ENCODE measurements at places on chromosomes 5 and 9.

DNA sequence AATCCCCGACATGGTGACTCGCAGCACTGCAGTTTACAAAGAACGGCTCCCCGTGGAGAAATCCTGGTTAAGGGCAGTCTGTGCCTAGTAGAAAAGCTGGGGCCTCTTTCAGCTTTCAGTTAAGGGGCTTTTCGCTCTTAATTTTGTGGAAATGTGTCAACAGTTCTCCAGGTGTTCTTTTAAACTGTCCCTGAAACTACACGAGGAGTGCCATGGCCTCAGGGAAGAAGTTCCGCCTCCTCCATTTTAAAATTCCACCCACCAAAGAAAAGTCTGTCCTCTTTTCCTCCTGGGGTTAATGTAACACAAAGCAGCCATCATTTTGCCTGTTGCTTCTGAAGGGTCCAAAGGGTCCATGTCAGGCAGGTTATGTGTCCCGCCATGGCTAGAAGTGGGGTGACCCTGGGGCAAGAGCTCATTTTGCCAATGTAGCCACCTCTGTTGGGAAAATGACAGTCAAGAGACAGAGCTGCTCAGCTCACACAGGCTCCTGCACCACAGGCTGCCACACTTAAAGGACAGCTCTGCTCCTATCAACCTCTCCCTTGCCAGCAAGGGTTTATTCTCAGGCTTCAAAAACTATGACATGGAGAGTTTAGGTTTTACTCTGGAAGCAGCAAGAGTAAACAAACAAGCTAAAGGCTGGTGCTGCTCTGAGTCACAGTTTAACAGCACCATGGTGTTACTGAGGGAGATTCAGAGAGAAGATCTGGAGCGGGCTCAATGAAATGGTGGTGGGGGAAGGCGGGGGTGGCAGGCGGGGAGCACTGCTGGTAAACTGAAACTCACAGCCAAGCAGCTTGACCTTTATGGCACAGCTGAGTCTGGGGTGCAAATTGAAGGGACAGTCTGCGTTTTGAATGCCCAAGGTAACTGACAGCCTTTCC is 3.2 kb downstream of the WHRN start:
- peak; percentile 60 for DNase-seq

DNA sequence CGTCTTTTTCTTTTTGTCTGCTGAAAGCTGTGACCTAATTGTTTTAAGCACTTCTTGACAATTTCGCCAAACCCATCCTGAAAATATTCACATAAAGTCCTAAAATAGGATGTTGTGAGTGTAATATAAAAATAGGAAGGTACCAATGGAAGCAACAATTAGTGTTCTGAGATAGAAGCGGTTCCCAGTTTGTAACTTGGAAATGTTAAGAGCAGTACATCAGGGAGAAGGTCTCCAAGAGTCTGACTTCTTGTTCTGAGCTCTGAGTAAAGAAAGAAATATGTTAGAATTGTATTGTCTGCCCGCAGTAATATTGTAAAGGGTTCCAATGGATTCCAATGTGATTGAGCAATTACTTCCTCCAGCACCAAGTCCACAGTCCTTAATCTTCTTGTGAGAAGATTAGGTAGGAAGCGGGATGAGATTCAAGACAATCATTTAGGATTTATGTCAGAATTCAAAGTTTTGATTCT is 3.9 kb downstream of the VCAN start:
- no peak for DNase-seq

DNA sequence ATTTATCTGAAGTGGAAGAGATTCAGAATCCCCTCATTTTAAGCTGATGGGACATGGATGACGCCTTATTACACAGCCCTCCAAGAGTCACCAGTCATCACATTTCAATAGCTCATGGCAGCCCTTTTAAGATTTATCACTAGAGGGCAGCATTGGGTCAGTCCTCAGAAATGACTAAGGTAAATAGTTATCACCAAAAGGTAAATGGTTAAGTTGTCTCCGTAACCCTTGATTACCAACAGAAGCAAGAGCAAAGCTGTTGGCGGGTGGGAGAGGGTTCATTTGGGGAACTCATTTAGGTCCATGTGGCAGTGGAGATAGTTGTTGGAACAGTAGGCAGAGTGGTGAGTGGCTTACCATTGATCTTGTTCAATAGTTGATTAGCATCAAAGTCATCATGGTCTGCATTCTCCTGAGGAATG is 12.0 kb upstream of the C9 start:
- peak; percentile 2 for DNase-seq

- peak; percentile 95 for DNase-seq
Observed at GRCh38 chr9:7287065-7287464, 512.5 kb downstream of the DMAC1 start.

GRCh38 chr9:128845186-128845931 is 15.8 kb upstream of the SPOUT1 start:
- peak; percentile 75 for DNase-seq

DNA sequence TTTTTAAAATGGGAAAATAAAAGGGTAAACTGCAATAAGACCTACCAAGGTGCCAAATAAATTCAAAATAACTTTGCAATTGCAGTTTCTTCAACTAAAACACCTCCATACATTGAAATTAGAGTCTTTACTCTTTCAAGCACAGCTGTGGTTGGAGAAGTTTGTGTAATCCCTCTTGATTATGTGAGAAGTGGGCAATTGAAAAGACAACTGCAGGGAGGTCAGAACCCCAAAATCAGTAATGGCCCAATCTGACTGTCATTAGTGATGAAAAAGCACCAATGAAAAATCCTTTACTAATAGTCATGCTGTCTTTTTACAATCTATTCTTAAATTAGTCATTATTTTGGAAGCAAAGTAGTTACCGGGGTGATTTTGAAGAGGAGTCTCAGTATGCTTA is 116.7 kb upstream of the RGMB start:
- DNase-seq, result no peak

GRCh38 chr9:85978496-85978895 is 37.5 kb downstream of the NAA35 start:
- DNase-seq, result no peak

- peak; percentile 88 for DNase-seq
Observed at GRCh38 chr5:92927291-92927778, 653.7 kb downstream of the NR2F1-AS1 start.

- no peak for DNase-seq
Observed at GRCh38 chr5:72006361-72006760, 100.9 kb upstream of the MAP1B start.

DNA sequence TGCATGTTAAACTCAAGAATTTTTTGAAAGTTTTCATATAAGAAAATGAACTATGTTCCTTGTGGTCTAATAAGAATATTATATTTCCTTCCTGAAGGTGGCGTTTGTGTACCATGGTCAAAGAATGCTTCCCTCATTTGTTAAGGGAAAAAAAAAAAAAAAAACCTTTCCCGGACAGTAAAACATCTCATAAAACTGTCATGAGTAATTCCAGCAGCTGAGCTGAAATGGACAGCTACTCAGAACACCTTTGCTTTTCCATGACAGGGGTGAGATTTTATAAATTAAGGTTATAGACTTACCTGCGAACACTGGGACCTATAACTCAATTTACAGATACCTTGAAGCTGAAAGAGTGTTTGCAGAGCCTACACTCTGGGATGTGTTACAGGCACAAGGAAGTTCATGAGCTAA is 113.2 kb upstream of the RANBP3L start:
- DNase-seq, result peak; percentile 28

GRCh38 chr9:76530458-76531110 is 71.6 kb downstream of the GCNT1 start:
- DNase-seq, result no peak

DNA sequence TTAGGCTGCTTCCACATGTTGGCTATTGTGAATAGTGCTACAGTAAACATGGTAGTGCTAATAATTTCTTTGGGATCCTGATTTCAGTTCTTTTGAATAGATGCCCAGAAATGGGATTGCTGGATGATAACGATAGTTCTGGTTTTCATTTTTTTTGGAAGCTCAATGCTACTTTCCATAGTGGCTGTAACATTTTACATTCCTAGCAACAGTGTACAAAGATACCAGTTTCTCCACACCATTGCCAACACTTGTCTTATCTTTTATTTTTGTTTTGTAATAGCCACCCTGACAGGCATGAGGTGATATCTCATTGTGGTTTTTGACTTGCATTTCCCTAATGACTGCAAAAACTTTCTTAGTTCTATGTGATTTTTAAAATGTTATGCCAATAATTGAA is 68.8 kb upstream of the LRRC70 start:
- DNase-seq, result no peak

GRCh38 chr5:73596705-73597328 is 29.2 kb upstream of the ARHGEF28 start:
- peak; percentile 61 for DNase-seq

Data from NCI-H146 (cell line).